GM23248 (cell line): ENCODE measurements at places on chromosomes 11 and 22.
A peak's percentile ranks its signal among the peaks of the same experiment; 100 is the strongest.

DNA sequence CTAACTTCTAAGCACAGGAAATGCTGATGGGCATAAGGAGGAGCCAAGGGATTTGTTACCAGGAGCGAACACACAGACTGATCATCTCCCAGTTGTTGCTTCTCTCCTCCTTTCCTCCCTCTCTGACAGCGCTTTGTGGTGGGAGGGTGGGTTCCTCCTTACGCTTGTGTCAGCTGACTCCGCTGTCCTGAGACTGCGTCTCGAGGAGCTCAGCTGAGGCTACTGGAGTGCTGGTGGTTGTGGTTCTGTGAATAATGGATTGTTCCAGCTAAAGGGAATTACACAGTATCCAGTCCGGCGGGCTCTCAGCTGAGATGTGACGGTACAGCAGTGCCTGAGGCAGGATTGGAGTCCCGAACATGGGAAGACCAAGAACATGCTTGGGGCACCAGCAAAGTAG is 113.4 kb downstream of the CTNND1 start:
- no peak for DNase-seq

DNA sequence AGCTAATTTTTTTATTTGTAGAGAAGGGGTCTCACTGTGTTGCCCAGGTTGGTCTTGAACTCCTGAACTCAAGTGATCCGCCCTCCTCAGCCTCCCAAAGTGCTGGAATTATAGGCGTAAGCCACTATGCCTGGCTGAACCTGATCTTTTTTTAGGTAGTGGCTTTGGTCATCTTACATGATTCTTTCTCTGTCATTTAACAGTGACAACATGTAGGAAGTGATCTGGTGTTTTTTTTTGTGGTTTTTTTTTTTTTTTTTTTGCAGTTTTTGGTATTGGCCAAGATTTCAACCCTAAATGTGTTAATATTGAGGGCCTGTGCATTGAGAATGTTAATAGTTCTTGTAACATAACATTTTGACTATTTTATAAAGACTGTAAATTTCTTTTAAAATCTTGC is 8.0 kb upstream of the FERMT3 start:
- no peak for DNase-seq

DNA sequence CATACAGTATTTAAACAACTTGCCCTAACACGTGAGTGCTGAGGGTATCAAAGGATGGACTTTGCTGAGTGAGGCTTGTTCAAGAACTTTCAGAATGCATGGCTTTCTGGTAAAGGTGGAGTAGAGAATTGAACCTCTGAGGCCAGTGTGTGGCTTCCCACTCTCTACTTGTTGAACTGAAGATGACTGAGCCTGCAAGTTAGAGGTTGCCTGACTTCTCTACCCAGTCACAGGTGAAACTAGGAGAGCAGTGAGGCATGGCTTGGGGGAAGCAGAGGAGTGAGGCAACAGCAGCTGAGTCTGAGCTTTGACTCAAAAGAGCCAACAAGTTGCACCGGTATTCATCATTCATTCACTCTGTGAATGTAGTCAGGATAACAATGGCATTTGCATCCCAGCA is 256.4 kb upstream of the SESN3 start:
- DNase-seq = peak; percentile 44

DNA sequence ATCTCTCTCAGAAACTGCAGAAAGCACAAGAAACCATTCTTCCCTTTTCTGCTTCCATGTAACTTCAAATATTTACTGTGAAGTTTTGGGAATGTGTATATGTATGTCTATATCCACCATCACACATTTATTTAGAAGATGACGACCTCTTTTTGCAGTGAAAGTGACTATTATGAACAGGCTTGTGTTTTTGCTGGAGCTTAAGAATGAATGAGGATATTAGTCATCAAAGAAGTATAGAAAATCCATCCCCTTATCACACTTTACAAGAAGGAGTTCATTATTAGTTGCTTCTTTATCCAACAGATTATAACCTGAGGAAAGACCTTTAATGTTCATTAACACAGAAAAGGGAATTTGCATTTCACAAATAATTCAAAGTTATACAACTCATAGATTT is 21.1 kb upstream of the SLC5A12 start:
- DNase-seq = peak; percentile 3

GRCh38 chr11:57763568-57763967 is 2.0 kb downstream of the CTNND1 start:
- DNase-seq = peak; percentile 72

DNA sequence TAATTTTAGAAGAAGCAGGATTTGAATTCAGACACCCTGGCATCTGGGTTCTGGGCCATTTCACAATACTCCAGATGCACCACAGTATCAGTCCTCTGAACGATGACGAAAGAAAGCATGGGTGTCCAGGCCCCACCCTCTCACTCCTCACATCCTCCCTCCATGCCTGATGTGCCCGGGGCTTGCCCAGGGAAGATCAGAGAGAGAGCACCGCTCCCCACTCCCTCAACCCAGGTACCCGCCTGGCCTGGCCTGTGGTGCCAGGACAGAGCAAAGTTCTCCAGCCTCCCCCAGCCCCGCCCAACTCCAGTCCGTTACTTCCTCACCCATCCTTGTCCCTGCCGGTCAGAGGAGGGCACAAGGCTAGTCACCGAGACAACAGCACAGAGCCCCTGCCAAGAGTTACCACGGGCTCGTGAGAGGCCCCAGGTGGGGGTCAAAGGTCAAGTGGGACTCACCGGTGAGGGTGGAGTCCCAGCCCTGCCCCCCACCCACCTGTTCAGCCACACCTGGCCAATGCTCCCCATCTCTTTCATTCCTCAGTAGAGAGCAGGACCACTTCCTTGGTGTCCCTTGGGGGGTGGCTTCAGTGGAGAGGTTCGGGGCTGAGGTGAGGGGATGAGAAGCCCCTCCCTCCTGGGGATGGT is 8.1 kb downstream of the BCL9L start:
- DNase-seq = peak; percentile 97

- no peak for DNase-seq
These were observed 991 bp upstream of the SLCO2B1 start for GRCh38 chr11:75149766-75150465.

DNA sequence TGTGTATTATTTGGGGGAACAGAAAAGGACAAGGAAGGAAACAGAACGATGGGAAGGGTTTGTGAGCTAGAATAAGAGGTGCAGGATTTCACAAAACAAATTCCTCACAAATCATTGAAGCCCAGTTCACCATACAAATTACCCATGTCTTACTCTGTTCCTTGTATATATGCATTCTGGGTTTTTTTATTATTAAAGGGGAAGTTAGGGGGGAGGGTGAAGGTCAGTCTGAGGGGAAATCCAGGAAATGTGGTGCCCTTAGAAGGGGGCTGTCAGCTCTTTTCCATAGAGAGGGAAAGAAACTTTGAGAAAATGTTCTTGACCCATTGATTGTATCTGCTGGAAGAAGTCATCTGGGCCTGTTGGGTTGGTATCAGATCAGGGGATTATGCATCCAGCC is 90.8 kb downstream of the RNF169 start:
- DNase-seq = no peak

GRCh38 chr22:38788021-38788816 is 5.7 kb downstream of the DNAL4 start:
- peak; percentile 96 for DNase-seq

DNA sequence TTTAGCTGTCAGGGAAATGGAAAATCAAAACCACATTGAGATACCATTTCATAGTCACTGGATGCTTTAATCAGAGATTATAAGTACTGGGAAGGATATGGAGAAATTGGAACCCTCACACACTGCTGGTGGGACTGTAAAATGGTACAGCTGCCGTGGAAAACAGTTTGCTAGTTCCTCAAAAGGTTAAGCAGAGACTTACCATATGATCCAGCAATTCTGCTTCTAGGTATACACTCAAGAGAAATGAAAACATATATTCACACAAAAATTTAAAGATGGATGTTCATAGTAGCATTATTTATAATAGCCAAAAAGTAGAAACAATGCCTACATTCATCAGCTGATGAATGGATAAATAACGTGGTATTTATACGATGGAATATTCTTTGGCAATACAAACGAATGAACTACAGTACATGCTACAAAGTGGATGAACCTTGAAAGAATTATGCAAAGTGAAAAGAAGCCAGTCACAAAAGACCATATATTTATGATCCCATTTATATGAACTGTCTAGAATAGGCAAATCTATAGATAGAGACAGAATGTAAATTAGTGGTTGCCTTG is 23.0 kb downstream of the RNF121 start:
- no peak for DNase-seq

- DNase-seq = peak; percentile 64
These were observed 595 bp downstream of the SYVN1 start for GRCh38 chr11:65133724-65134123.

- peak; percentile 57 for DNase-seq
These were observed 38.5 kb upstream of the RIC3 start for GRCh38 chr11:8207080-8208000.

- no peak for DNase-seq
These were observed 76.4 kb downstream of the C2CD3 start for GRCh38 chr11:74094393-74094792.

GRCh38 chr11:115377882-115378296 is 126.3 kb downstream of the CADM1 start:
- DNase-seq = no peak

DNA sequence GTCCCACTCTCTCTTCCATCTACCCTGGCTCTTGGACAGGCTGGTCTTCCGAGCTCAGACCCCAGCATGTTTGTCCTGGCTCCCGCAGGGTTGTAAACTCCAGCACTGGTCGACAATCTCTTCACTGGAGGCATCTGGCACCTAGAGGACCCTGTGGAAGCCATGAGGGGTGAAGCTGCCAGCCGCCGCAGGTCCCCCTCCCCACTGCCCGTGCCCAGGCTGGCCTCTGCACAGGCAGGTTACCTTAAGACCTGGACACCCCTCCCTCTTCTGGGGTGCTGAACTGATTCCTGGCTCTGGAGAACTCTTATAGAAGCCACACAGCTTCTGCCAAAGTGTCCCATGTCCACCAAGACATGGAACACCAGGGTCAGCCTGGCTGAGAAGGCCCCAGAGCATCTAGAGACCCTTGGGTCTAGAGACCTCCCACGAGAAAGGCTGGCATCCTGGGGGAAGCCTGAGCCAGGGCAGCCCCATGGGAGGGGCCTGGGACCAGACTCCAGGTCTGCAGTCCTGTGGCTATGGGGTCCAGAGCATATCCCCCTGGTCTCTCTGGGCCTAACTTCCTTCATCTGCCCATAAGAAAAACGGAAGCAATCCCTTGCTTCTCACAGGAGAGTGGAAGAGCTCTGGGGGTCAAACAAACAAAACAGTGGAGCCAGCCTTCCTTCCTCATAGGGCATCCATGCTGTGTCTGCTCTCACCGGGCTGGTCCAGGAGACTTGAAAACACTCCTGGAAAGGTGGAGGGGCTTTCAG is 30.6 kb downstream of the LMO1 start:
- DNase-seq = no peak

DNA sequence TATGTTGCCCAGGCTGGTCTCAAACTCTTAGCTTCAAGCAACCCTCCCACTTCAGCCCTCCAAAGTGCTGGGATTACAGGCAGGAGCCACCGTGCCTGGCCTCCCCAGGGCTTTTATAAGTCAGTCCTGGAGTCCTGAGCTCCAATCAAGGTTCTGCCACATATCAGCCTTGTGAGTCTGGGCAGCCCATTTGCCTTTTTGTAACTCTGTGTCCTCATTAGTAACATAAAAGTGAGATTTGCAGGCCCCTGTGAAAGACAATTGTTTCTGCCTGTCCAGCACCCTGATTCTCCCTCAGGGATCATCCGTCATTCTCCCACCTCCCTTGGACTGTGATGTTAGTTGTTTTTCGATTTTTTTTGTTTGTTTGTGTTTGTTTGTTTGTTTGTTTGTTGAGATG is 89.8 kb downstream of the MN1 start:
- no peak for DNase-seq

GRCh38 chr11:13269775-13270174 is 7.8 kb upstream of the BMAL1 start:
- peak; percentile 83 for DNase-seq

- peak; percentile 62 for DNase-seq
These were observed 368.6 kb downstream of the OPCML start for GRCh38 chr11:133163463-133164419.

DNA sequence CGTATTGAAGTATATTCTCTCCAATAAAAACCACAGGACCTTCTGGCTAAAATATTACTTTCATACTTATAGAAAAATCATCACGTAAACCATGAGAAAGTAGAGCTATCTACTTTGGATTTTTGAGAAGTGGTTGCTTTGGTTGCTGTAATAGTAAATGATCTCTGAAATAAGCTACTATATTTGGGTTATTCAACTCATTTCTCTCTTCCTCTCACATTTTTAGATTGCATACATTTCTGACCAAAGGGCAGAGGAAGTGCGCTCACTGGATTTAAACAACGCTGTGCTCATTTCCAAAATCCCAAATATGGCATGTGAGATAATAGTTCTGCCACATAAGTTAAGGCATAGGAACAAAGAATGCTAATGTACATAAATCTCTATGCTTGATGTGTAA is 357.0 kb downstream of the LRRC4C start:
- no peak for DNase-seq
